ENCODE measurements at places on chromosomes 12 and 14.

DNA sequence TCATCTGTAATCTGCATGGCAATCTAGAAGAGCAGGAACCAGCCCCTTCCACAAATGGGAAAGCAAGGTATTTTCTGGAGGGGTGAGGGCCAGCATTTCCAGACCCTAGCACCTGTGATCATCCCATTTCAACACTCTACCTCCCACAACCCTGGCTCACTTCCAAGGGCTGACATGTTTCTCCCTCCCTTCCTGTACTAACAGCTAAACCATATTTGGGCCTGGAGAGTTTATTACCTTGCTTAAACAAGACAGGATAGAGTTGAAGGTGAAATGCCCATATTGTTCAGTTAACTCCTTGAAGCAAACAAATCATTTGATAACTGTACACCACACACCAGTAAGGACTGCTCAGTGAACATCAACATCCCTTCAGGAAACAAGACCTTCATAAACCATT is 158.4 kb downstream of the PPM1H start:
- no peak for DNase-seq

GRCh38 chr12:80422550-80422949 is 21.5 kb upstream of the PTPRQ start:
- DNase-seq = no peak

DNA sequence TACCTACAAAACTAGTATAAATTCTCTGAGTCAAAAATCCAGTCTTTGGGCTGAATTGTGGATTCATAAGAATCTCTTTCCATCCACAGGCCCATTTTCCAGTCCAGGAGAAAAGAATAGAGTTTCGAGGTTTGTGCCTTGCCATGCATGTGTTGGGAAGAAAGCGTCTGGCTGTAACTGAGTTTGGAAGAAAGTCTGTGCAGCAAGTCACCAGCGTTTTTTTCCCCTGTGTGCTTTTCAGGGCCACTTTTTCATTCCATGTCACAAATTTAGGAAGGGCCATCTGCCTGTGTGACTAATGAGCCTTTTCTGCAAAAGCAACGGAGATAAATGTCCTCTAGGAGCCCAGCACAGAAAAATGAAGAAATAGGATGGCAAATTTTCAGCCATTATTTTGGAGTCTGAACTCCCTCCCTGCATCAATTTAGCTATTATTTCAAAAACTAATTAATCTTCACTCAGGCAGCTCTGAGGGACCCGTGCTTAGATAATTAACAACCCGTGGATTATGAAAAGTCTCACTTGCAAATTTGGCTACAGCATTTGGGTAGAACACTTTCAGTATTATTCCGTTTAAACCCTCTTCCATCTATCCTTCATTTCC is 261.5 kb downstream of the SUDS3 start:
- no peak for DNase-seq

DNA sequence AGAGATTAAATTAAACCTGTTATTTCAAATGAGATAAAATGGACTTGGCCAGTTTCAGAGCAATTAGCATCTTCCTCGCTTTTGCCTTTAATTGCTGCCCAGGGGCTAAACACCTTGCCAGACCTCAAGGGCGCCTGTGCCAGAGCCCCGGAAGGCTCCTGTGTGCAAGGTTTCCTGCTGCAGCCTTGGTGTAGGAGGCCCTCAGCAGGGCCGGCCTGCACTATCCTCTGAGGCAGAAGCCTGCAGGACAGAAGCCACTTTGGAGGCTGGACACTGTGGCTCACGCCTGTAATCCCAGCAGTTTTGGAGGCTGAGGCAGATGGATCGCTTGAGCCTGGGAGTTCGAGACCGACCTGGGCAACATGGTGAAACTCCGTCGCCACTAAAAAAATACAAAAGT is 150.4 kb downstream of the CALM1 start:
- DNase-seq = no peak

DNA sequence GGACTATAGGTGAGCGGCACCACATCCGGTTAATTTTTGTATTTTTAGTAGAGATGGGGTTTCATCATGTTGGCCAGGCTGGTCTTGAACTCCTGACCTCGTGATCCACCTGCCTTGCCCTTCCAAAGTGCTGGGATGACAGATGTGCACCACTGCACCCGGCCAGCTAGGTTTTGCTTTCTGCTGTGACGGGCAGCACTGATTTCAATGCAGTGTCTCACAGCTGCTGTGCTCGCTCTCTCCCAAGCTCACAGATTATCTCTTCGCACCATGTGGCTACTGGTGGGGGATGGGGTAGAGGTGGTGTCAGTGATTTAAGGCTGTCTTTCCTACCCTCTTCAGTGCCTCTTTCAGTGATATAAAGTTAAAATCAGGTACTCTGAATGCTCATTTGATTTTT is 909.1 kb downstream of the TRHDE start:
- no peak for DNase-seq

GRCh38 chr12:59636945-59637691 is 41.3 kb downstream of the SLC16A7 start:
- DNase-seq = no peak

GRCh38 chr12:6697584-6698351 is 2.8 kb downstream of the PIANP start:
- DNase-seq = no peak

- DNase-seq = no peak
Observed at GRCh38 chr14:50233951-50234250, 2.5 kb upstream of the SOS2 start.

DNA sequence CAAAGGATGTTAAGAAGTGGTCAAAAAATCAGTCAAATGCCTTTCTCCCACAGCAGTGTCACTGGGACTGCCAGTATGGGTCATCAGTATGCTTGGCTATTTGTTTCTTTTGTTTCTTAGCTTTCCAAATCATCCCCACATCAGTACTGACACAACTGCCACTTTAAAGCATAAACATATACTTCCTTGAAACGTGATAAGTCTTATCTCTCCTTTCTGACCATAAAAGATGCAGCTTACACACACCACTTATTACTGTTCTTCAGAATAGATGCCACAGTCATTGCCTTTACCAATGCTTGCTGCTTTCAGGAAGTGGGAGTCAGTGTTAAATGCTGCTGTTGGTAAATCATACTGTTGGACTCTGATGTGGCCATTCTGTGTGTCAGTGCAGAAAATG is 18.6 kb upstream of the GARIN2 start:
- no peak for DNase-seq

GRCh38 chr12:57325395-57325794 is 74.4 kb upstream of the STAC3 start:
- DNase-seq = no peak

DNA sequence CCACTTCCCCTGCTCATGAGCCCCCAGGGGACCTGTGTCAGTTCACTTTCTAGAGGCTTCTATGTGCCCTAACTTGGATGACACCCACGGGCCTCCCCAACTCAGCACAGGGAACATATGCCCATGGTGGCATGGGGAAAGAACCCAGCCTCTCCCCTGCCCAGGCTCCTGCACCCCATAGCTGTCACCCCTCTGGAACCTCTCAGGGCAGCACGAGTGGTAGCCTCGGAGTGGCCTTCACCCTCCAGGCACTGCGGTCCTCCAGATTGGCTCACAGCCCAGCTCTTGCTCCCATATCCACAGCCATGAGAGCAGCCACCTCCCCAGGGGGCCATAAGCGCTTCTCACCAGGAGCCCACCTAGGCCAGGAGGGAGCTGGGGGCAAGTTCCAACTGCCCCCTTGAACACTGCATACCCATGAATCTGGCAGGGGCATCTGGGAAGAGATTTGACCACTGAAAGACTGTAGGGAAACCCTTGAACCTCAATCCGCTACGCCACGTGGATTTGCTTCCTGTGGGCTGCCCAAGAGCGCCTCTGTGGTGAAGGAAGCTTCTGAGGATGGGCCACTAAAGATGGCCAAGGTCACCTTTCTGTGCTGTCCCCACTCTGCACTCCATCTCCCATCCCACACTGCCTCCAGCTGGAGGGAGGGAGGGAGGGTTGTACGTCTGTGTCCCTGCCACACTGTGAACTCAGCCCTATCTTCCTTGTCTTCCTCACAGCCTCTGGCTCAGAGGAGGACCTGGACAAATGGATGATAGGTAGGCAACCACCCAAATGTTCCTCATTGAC is 11.9 kb downstream of the PLD4 start:
- DNase-seq = no peak

GRCh38 chr14:102315121-102315520 is 4.4 kb upstream of the ZNF839 start:
- DNase-seq = no peak

DNA sequence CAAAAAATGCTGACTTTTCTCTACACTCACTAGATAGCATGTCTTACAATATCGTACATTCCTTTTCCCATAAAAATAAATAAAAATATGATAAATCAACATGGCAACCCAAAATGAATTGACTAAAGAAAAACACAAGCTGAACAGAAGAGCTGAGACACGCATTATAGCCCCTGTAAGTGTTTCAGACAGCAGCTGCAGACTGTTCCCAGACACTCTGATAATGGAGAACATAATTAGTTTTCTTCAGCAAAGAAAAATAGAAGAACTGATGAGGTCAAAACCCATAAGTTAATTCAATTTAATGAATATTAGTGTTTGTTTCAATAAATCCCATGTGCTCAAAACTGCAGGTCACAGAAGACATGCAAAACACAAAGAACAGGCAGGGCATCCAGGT is 23.8 kb downstream of the ST8SIA1 start:
- DNase-seq = no peak

- DNase-seq = no peak
Observed at GRCh38 chr12:124485371-124485770, 82.0 kb downstream of the NCOR2 start.

DNA sequence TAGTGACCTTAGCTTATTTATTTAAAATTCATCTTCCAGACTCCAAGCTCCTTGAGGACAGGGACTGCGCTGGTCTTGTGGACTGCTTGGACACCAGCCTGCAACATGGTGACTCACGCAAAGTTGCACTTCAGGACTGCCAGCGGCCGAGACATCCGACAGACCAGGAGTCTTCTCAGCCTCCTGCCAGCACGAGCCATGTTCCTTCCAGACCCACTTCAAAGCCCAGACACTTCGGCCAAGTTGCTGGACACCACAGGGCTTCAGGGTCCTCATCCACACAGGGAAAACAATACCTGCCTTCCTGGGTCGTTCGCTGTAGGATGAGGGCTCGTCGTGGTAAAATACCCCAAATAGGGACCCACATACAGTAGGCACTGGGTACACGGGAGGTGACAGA is 88.7 kb downstream of the BCL11B start:
- no peak for DNase-seq

DNA sequence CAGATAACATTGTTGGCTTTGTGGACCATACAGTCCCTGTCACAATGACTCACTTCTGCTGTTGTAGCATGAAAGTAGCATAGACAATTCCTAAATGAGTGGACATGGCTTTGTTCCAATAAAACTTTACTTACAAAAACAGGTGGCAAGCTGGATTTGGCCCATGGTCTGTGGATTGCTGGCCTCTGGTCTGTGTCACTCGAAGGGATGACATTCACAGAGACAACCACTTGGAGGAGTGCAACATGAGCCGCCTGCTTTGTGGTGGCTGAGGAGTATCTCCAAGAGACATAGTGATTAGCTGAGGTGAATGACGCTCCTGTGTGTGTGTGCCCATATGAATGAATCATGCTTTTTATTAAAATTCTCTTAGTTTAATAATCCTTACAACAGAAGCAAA is 81.3 kb upstream of the NRXN3 start:
- DNase-seq = no peak

All from GM12891 (cell line).